ENCODE measurements at places on chromosomes 6 and 20. TPM values are rescaled to one million over a fixed set of nuclear protein-coding genes. Genes with fewer than 3 reads are reported as not detected.

Gene DLGAP4
- 159 TPM for total RNA-seq

Gene RAMACL
- total RNA-seq: not detected

Gene DLK2
- total RNA-seq: 0.95 TPM

Gene CST2
- not detected for total RNA-seq

Gene HDGFL1
- not detected for total RNA-seq

DNA sequence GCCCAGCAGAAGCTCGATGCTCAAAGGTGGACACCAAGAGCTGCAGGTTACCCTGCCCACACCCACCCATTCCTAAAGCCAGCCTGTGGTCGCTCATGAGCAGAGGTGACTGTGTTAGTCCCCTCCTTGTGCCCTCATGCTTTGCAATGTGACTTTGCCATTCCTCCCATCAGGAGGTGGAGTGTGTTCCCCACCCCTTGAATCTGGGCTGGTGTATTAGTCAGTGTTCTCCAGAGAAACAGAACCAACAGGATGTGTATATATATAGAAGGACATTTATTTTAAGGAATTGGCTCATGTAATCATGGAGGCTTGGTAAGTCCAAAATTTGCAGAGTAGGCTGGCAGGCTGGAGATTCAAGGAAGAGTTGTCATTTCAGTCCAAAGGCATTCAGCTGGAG lies 54.4 kb upstream of the RNF24 start:
- no peak overlapping the region for H3K27ac ChIP-seq
- no peaks in the 10 kb centered on the region for H3K27me3 ChIP-seq
- peaks cover 5% of the 10 kb centered on the region for H3K4me1 ChIP-seq
- H3K4me3 ChIP-seq: no peak overlapping the region
- H3K36me3 ChIP-seq: no peaks in the 10 kb centered on the region
- no peak for DNase-seq

- H3K36me3 ChIP-seq: no peaks in the 10 kb centered on the region
- H3K4me1 ChIP-seq: no peaks in the 10 kb centered on the region
Measured at GRCh38 chr20:42150230-42150629, 532.1 kb upstream of the CHD6 start.

DNA sequence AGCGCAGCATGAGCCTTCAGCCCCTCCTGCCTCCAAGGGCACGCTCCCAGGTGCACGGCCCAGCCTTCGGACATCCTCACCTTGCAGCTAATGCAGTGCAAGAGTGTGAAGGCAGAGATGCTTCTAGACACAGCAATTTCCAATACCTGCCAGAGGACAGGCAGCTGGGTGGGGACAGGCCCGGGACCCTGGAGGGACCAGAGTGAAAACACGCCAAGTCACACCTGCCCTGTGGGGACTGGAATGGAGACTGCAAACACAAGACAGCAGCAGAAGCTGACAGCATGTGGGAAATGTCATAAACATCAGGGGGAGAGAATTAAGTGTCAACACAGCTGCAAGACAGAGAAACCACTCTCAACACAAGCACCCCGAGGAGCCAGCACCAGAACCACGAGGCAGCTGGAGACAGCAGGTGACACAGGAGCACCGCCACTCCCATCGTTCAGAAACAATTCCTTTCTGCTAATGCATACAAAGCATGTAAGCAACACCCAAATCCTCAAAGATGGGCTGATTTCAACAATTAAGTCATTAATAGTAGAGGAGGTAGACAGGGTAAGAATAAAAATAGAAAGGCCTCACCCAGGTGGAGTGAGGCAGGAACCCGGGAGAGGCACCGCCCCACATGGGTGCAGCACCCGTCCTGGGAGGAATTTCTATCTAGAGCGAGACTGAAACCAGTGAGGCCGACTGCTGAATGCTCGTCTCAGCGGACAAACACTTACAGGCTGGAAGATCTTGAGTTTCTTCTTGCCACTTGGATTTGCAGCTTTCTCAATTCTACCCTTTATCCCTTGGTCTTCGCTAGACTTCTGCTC lies 17.1 kb downstream of the DIDO1 start:
- DNase-seq: no peak
- H3K36me3 ChIP-seq: peaks cover 2% of the 10 kb centered on the region
- H3K4me3 ChIP-seq: no peak overlapping the region
- no peaks in the 10 kb centered on the region for H3K4me1 ChIP-seq
- H3K27ac ChIP-seq: no peak overlapping the region

GRCh38 chr20:62272200-62272599 lies 30.6 kb upstream of the ADRM1 start:
- H3K4me3 ChIP-seq: no peak overlapping the region
- no peak overlapping the region for H3K27ac ChIP-seq
- DNase-seq: no peak
- no peaks in the 10 kb centered on the region for H3K4me1 ChIP-seq

- H3K27ac ChIP-seq: no peak overlapping the region
- H3K4me3 ChIP-seq: no peak overlapping the region
- DNase-seq: no peak
- H3K4me1 ChIP-seq: no peaks in the 10 kb centered on the region
- H3K27me3 ChIP-seq: no peaks in the 10 kb centered on the region
Measured at GRCh38 chr6:107108201-107108890, 7.0 kb downstream of the BEND3 start.

- H3K4me1 ChIP-seq: no peaks in the 10 kb centered on the region
- no peaks in the 10 kb centered on the region for H3K36me3 ChIP-seq
- peak overlapping the region; percentile 34 for H3K27ac ChIP-seq
- H3K4me3 ChIP-seq: no peak overlapping the region
- H3K27me3 ChIP-seq: no peaks in the 10 kb centered on the region
Measured at GRCh38 chr6:56445818-56446217, 196.9 kb downstream of the DST start.

DNA sequence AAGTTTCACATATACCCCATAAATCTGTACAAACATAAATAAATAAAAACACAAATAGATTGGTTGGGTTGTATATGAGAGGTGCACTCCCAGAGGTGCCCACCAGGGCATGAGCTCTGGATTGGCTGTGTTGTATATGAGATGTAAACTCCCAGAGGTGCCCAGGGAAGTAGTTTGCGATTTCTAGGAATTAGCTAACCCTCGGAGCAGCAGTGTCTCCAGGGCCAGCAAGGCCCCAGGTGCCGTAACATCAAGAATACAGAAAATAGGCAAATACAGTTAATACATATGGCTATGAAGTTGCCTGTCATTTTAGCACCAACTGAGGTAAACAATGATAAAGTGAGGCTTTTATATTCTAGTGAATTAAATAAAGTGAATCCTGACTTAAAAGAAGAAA lies 5.4 kb upstream of the GINM1 start:
- H3K36me3 ChIP-seq: no peaks in the 10 kb centered on the region
- H3K4me1 ChIP-seq: peaks cover 6% of the 10 kb centered on the region
- H3K27ac ChIP-seq: no peak overlapping the region
- H3K27me3 ChIP-seq: peaks cover 28% of the 10 kb centered on the region
- no peak overlapping the region for H3K4me3 ChIP-seq
- DNase-seq: no peak

DNA sequence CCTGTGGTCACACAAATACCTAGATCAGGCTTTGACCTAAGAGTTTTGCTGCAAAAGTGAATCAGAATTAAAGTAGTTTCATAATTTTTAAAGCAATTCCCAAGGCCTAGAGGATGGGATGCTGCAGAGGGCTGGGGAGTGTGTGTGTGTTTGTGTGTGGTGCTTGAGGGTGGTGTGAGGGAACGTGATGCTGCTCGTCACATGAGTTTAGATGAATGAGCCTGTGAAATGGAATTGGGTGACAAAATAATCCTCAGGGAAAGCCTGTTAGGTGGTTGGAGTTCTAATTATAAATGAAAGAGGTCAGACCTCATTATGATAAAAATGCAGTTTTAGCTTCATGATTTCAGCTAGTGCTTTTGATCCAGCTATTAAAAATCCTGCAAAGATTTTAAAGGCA lies 87.5 kb upstream of the TMEM170B start:
- no peak overlapping the region for H3K27ac ChIP-seq
- H3K4me1 ChIP-seq: no peaks in the 10 kb centered on the region
- no peaks in the 10 kb centered on the region for H3K36me3 ChIP-seq
- no peak for DNase-seq
- no peaks in the 10 kb centered on the region for H3K27me3 ChIP-seq

DNA sequence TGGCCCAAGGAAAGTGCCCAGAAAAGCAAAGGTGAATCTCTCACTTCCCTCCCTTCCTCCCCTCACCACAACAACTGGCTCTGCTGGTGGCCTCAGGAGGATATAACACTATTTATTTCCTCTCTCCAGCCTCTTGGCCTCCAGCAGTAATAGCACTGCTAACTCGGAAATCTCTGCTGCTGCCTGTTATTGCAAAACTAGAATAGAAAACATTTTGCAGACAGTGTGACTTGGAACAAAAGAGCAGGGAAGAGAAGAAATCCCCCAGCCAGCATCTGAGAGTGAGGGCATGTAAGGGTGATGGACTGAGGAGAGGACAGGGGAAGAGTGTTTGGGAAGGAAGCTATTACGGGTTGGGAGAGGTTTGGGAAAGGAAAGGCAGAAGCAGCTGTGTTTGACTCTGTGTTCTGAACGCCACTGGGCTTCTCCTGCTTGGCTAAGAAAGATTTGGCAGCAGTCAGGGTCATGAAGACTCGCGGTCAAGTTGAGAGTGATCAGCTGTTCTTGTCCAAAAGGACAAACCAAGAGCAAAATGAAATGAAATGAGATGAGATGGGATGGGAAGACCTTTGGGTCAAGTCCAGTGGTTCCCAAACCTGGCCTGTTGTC lies 81.0 kb upstream of the SNX9 start:
- no peak overlapping the region for H3K4me3 ChIP-seq
- H3K36me3 ChIP-seq: no peaks in the 10 kb centered on the region
- H3K27me3 ChIP-seq: no peaks in the 10 kb centered on the region
- no peak for DNase-seq
- H3K4me1 ChIP-seq: no peaks in the 10 kb centered on the region
- no peak overlapping the region for H3K27ac ChIP-seq

GRCh38 chr6:142870787-142871415 lies 74.1 kb downstream of the HIVEP2 start:
- H3K4me3 ChIP-seq: no peak overlapping the region
- DNase-seq: no peak
- no peaks in the 10 kb centered on the region for H3K27me3 ChIP-seq
- no peaks in the 10 kb centered on the region for H3K36me3 ChIP-seq

DNA sequence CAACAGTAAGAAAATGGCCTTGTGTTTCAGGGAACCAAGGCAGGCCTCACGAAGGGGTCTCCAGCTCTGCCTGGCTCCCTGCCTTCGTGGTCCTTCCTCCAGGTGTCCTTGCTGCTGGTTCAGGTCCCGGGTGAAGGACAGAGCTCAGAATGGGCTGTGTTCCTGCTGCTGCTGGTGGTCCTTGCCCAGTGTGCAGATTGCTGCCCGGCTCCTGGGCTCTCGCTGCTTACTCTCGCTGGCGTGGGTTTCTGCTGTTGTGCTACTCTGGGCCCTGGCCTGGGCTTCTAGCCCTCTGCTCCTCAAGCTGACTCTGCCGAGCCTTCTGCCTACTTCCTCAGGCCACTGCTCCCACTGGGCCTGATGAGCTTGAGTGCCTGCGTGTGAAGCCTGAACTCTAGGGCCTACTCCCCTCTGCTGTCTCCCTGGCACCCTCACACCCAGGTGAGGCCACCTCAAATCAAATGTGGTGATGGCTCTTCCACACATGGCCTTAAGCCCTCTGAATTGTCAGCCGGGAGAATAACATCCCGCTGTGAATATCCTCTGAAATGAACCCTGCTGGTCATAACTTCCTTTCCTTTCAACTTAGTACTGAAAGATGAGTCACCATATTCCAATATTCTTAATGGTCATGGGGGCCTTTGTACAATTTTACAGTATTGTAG lies 171.6 kb downstream of the FOXC1 start:
- DNase-seq: no peak
- no peaks in the 10 kb centered on the region for H3K36me3 ChIP-seq
- no peak overlapping the region for H3K27ac ChIP-seq
- no peak overlapping the region for H3K4me3 ChIP-seq
- no peaks in the 10 kb centered on the region for H3K27me3 ChIP-seq

DNA sequence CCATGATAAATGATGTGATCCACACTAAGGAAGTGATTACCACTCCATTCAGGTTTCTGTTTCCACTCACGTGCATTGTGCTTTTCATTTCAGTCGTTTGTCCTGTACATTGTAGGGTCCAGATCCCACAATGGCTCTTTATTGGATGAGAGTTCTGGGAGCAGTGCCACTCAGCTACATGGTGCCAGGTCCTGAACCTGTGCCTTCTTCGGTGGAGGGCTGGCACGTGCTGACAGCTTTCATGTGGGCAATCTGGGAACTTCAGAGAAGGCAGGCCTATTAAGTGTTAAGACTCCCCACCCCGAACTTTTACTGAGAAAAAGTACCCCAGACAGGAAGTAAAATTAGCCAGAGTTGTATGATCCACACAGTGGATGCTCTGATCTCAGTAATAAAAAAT lies 255.0 kb downstream of the ESR1 start:
- H3K4me1 ChIP-seq: no peaks in the 10 kb centered on the region
- H3K27me3 ChIP-seq: no peaks in the 10 kb centered on the region
- no peak overlapping the region for H3K4me3 ChIP-seq
- no peak overlapping the region for H3K27ac ChIP-seq
- H3K36me3 ChIP-seq: no peaks in the 10 kb centered on the region
